ENCODE measurements at places on chromosomes 1 and 21.
A peak's percentile ranks its signal among the peaks of the same experiment; 100 is the strongest.

DNA sequence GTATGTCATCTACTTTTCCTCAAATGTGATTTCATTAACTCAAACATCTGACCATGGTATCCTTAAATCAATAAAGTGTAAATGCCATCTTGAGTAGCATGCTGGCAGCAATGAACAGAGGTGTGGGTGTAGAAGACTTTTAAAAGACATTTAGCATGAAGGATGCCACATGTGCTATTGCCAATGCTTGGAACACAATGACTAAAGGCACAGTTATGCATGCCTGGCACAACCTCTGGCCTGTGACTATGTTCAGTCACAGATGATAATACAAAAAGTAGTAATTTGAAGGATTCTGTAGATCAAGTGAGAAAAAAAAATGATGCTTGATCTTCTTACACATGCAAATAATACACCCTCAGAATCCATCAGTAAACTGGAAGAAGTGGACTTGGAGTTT lies 938.9 kb upstream of the ADGRL4 start:
- DNase-seq: no peak

- DNase-seq: peak; percentile 13
These were observed 1.1 kb upstream of the TRPM2 start for GRCh38 chr21:44352253-44352860.

GRCh38 chr1:5814046-5814619 lies 178.1 kb downstream of the NPHP4 start:
- DNase-seq: no peak

DNA sequence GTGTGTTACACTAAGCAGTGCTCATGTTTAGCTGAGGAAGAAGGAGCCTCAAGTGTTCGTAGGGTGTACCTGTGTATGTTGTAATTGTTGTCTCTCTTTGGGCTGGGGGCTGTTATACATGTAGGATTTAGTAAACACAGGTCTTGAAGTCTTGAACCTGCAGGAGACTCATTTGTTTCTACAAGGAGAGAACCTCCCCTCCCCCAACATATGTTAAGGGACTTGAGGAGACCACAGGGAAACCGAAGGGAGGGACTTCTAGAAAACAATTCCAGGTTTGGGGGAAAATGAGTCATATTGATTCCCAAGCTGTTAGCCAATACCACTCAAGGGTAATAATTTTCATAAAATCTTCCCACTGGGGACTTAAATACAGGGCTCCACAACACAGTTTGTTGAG lies 25.0 kb upstream of the AGBL4 start:
- DNase-seq: no peak

GRCh38 chr21:46185716-46186115 lies 1.5 kb upstream of the SPATC1L start:
- peak; percentile 4 for DNase-seq

DNA sequence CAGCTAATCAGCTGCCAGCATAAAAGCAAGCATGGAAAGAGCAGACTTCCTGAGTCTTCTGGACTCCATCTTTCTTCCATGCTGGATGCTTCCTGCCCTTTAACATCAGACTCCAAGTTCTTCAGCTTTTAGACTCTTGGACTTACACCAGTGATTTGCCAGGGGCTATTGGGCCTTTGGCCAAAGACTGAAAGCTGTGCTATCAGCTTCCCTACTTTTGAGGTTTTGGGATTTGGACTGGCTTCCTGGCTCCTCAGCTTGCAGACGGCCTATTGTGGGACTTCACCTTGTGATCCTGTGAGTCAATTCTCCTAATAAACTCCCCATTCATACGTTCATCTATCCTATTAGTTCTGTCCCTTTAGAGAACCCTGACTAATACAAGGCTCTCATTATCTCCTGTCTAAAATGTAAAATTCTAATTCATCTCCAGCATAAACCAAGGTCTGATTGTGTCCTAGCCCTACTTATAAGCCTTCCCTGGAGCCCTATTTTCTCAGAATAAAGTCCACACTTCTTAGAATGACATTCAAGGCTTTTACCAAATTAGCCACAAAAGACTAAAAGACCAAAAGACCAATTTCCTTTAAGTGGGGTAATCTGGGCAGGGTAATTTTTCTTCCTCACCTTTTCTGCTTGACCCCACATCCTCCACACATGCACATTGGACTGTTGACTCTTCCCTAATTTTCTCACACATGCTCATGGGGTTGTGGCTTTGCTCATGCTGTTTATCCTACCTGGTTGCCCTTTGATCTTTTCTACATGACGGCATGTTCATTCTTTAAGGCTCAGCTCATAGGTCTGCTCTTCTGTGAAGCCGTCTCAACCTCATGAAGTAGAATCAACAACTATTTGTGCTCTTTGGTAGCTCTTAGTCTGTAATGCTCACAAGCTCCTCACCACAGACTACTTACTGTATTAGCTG lies 18.1 kb upstream of the ENAH start:
- no peak for DNase-seq

- peak; percentile 79 for DNase-seq
These were observed 2.7 kb downstream of the PIK3CD start for GRCh38 chr1:9654051-9654833.

- no peak for DNase-seq
These were observed 14.0 kb upstream of the PEF1 start for GRCh38 chr1:31658721-31659120.

GRCh38 chr1:175129644-175129996 lies 62.0 kb downstream of the TNN start:
- DNase-seq: no peak

DNA sequence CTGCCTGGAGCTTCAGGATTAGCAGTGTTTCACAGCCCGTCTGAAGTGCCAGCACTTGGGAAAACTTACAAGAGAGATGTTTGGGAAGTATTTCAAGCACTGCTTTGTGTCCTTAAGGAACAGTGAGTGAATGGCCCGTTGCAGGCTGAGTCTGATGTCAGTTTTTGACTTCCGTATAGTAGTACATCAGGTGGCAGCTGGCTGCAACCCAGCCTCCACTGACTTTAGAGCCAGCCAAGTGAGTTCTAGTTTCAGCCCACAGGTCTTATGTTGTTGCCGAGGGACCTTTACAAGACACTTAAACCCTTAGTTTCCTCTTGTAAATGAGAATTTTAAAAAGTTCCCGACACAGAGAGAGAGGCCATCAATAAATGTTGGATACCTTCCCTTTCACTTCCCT lies 35.0 kb downstream of the UCK2 start:
- DNase-seq: no peak

DNA sequence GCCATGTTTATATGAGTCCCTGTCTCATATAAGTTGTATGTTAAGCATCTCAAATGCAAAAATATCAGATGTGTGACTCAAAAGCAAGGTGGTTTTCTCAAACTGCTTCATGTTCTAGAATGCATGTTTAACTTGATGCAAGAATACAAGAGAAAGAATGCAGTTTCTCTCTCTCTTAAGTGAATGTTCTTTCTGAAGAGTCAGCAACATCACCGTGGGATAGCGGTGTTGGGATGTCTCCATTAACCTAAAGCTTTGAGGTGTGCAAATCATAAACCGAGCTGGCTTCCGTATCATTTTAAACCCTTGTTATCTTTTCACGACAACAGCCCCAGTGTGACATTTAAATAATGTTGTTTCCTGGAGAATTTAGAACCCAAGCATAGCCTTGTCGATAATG lies 48.4 kb upstream of the TARBP1 start:
- DNase-seq: no peak

DNA sequence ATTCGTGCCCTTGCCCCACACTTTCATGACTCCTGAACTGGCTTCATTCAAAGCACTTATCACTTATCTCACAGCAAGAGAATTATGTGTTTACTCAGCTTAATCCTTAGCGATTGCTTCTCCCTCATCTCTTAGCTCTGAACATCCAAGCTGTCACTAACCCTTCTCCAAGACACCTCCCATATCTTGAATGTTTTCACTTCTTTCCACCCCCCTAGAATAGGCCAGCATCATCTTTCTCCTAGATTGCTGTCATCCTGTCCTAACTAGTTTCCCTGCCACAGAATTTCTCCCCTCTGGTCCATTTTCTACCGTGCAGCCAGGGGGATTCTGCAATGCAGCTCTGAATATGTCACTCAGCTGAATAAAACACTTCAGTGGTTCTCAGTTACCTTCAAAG lies 68.6 kb upstream of the SPATA6 start:
- DNase-seq: no peak

DNA sequence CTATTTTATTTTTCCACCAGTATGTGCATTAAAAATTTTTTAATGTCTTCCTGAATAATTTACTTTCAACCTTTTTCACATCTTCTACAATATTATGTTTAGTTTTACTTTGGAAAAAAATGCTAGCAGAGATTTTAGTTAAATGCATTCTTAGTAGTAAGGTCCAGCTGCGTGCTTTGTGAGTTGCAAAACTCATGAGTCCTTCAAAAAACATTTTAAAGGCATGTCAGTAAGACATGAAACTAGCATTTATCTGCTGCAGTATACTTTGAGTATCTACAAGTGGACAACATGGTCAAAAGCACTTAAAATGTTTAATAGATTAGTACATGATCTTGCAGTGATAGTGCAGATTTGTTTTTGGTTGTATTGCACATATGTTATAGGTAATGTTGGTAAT lies 139.0 kb downstream of the HS2ST1 start:
- no peak for DNase-seq

- DNase-seq: no peak
These were observed 17.6 kb downstream of the NFASC start for GRCh38 chr1:204888294-204888693.

DNA sequence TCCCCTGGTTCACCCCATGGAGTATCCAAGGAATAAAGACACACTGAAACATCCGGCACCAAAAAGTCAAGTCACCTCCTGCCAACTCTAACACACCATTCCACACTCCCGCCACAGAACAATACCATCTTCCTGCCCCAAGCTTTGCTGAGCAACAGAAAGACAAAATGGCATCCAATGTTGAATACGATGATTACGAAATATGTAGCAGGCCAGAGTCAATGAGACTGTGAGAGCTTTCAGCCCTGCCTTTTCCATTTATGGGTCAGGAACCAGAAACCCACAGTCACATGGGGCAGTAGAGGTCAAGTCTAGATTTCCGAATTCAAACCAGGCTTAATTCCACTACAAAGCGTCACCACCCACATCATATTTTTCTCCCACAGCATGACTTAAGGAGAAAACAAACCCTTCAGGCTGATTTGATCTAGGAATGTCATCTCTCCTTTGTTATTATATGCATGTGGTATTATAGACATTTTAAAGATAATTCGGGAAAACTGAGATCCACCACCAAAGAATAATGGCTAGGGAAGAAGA lies 249.8 kb downstream of the SETD4 start:
- no peak for DNase-seq

DNA sequence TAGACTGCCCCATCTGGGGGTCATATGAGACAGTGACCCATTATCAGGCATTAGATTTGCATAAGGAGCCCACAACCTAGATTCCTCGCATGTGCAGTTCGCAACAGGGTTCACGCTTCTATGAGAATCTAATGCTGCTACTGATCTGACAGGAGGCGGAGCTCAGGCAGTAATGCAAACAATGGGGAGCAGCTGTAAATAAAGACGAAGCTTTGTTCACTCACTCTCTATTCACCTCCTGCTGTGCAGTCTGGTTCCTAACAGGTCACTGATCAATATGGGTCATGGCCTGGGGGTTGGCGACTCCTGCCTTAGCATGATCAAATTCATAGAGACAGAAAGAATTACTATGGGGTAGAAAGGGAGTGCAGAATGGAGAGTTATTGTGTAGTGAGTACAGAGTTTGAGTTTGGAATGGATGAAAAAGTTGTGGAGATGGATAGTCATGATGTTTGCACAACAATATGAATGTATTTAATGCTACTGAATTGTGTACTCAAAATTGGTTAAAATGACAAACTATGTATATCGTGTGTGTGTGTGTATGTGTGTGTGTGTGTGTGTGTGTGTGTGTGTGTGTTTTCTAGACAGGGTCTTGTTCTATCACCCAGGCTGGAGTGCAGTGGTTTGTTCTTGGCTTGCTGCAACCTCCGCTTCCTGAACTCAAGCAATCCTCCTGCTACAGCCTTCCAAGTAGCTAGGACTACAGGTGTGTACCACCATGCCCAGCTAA lies 42.2 kb downstream of the BTF3L4 start:
- no peak for DNase-seq

DNA sequence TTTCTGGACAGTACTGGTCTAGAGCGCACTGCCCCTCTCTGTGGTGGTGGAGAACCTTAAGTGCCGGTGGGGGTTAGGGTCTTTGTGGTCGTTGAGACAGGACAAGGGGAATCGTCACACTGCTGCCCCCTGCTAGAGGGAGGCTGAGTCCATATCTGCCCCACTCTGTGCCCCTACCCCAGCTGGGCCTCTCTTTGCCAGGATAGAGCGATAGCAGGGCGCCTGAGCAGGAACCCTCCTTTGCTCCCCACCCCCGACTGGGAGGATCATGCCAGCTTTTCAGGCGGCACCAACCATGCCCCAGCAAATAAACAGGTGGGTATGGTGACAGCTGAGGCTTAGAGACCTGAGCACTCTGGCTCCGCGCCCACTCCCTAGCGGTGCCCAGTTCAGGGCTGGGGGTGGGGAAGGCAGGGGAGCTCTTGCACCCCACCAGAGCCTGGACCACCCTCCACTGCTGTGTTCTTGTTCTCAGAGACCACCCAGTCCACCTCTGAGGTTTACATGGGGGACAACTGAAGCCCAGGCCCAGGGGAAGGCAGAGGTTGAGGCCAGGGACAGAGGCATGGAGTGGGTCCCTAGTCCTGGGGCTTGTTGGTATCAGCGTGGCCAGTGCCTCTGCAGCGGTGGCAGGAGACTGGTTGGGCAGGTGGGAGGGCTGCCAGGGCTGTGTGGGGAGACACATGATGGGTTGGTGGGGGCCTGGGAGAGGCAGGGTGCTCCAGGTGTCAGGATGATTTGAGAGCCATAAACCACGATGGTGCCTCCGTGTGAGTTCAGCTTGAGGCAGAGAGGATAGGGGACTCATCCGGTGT lies 1.6 kb downstream of the PADI2 start:
- DNase-seq: no peak

DNA sequence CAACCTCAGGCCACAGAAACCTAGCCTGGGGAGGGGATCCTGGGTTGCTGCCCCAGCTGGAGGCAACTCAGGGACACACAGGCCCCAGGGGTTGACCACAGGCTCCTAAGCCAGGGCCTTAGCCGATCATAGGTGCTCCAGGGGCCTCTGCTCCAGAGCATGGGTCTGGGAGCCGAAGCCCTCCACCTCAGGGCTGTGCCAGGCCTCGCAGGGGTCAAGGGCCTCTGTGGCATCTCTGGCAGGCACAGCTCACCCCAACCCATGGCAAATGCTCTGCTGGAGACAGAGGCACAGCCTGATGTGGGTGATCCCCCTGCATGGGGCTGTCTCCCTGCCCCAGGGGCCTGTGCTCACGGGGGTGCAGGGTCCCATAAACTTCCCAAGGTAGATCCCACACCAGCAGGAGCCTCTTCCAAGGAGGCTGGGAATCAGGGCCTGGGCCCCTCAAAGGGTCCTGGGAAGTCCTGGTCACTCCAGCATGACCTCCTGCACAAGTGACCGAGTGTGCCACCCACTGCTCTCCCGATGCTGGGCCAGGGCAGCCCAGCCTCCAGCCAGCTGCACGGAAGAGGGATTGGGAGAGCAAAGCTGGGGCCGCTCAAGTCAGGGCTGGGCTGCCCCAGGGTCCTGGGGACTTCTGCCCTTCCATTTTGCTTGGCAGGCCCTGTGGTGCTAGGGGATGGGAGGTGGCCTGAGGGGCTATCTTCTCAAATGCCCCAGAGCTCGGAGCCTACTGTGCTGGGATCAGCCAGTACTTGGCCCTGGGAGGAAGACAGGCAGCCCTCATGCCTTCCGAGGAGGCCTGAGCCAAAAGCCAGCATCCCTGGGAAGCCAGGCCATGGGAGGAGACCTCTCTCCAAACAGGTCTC lies 22.2 kb upstream of the PRSS38 start:
- peak; percentile 2 for DNase-seq
